ENCODE measurements at places on chromosomes 4 and X.

- no peak for DNase-seq
Measured at GRCh38 chr4:151472711-151473110, 63.7 kb downstream of the FHIP1A start.

- DNase-seq, result no peak
Measured at GRCh38 chr4:177051473-177052060, 258.1 kb upstream of the NEIL3 start.

DNA sequence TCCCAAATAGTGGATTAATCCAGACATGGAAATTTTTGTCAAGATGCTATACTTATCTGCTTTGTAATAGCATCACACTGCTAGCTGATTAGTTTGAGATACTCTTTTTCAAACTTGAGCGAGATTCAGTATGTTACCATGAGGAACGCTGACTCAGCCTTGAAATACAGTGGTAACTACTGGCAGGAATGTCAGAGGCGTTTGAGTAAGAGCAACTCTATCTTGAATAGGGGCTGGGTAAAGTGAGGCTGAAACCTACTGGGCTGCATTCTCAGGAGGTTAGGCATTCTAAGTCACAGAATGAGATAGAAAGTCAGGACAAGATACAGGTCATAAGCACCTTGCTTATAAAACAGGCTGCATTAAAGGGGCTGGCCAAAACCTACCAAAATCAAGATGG is 2519.6 kb downstream of the ARAP2 start:
- DNase-seq, result no peak

- DNase-seq, result no peak
Measured at GRCh38 chr4:151674804-151675391, 85.9 kb downstream of the GATB start.

DNA sequence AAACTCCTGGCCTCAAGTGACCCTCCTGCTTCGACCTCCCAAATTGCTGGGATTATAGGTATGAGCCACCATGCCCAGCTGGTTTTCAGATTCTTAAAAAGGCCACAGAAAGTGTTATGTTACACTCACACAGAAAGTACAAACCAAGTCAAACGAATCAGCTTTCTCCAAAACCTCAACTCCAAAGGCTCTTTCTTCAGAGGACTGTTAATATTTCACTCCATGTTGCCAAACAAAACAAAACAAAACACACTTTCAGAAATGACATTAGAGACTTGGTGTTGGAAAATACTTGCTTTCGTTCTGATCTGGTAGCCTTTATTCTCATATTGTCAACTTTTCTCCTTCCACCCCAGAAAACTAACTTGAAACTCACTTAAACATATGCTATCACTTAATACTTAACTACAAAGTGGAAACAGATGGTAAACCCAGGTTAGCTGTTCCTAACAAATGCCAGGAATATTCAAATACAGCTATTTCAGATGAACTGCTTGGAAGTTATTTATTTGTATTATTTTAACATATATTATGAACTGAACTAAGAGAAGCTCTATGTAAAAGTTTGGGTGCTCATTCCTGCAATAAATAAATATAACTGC is 34.7 kb downstream of the RLIM start:
- DNase-seq, result no peak

- DNase-seq, result no peak
Measured at GRCh38 chr4:151143162-151143561, 43.7 kb downstream of the RPS3A start.

DNA sequence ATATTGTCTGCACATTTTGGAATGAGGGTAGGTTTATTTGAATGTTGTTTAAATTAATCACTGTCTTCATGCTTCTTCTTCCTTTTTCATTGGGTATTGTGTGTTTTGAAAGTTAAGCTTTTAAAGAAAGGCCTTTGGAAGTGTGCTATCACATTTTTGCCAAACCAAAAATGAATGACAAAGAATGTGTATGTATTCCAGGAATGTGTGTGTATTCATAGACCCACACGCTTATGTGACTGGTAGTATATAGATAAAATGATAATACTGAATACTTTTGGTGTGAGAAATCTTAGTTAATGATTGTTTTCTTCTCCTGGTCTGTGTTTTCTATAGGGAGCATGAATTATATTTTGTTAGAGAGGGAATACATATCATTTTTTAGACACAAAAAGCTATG is 404.4 kb downstream of the TLL1 start:
- DNase-seq, result no peak

DNA sequence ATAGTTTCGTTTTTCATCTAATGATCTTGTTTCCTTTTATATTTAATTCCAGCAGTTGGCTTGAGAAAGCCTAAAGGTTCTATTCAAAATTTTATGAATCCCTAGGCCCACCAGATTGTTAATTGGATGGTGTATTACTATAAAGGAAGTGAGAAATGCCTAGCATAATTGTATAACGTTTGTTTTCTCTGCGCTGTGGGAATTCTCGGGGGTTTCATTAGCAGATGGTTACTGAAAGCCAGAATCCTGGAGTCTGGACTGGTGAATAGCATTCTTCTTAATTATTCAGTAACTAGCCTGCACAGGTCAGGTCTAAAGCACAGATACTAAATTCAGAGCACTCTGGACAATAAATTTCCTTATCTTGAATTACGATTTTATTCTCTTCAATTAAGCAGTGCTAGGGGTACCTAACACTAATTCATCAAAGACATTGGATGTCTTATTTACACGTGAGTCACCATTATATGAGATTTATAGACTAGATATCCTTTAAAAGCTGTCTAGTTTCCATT is 459.4 kb downstream of the DTHD1 start:
- no peak for DNase-seq

DNA sequence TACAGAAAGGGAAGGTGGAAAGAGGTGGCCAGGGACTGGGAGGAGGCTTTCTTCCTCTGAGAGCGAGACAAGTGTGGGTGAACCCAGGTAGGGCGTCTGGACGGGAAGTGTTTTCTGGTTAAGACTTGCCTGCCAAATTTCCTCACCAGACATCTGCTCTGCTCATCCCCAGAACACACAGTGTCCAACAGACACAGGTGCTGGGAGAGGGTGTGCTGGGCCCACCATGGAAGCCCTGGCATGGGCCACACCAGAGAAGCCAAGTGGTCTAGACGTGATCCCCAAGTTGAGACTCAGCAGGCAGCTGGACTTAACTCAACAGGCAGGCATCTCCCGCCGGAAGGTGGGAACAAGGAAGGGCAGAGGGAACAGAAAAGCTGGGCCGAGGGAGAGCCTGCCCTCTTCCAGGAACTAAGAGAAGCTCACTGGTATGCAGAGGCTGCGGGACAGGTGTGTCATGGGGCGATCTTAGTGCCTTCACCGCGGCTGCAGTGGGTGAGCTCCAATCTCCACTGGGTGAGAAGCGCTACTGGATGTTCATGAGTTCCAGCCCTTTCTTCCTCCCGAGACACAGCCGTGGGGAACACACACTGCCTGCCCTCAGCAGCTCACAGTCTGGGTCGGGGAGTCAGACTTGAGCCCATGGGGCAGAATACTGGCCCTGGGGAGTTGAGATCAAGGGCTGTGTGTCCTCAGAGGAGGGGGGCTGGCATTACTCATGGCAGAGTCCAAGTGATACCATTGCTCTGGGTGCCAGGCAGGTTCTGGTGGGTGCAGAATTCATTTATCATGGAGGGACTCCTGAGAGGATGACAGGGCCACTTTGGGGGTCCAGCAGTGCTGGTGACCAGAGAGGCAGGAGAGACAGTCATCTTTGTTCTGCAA is 110.2 kb downstream of the CPZ start:
- no peak for DNase-seq
